Stimulated activated naive B cell treated with anti-CD40 and anti-IgM and Interleukin-4, amounts not matched to agents 10 μg/mL and 1 μg/mL and 100 μg/mL, for 72 hours (primary cell): ENCODE measurements at places on chromosomes 1 and 21.

- DNase-seq = no peak
Measured at GRCh38 chr1:240122639-240123613, 31.2 kb downstream of the FMN2 start.

- DNase-seq = no peak
Measured at GRCh38 chr1:21319447-21320407, 29.5 kb upstream of the ECE1 start.

DNA sequence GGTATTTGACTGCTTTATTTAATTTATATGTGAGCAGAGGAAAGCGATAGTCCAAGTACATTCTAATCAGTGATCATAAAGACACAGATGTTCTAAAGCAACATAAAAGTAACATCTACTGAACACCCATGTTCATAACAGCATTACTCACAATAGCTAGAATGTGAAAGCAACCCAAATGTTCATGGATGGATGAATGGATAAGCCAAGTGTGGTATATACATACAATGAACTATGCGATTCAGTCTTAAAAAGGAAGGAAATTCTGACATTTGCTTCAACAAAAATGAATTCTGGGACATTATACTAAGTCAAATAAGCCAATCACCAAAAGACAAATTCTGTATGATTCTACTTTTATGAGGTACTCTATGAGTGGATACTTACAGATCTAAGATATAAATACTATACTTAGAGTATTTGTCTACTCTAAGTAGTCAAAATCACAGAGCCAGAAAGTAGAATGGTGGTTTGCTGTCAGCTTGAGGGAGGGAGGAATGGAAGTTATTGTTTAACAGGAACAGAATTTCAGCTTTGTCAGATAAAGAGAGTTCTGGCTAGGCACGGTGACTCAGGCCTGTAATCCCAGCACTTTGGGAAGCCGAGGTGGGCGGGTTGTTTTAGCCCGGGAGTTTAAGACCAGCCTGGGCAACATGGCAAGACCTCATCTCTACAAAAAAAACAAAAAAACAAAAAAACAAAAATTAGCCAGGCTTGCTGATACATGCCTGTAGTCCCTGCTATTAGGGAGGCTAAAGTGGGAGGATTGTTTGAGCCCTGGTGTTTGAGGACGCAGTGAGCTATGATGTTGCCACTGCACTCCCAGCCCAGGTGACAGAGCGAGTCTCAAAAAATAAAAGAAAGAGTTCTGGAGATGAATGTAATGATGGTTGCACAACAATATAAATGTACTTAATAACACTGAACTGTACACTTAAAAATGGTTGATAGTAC is 79.7 kb upstream of the ARHGAP29 start:
- DNase-seq = no peak

GRCh38 chr21:43598416-43599120 is 60.7 kb downstream of the HSF2BP start:
- no peak for DNase-seq

DNA sequence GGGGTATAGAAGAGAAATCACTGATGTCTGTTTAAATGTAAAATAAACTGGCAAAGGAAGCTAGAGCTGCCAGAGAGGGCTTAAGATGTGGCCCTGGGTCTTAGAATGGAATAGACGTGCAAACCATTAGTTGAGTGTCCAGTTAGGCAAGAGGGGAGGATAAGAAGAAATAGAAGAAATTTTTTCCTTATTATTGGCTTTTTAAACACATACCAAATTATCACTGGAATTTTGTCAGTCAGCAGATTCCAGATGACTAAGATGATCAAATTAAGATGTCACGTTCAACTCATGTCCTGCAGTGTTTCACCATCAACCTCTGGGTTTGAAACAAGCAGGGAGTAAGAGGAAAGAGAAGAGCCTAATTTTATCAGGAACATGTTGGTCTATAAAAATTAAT is 71.6 kb upstream of the C1orf21 start:
- DNase-seq = no peak

- DNase-seq = no peak
Measured at GRCh38 chr1:115453666-115454065, 115.6 kb upstream of the NGF start.

DNA sequence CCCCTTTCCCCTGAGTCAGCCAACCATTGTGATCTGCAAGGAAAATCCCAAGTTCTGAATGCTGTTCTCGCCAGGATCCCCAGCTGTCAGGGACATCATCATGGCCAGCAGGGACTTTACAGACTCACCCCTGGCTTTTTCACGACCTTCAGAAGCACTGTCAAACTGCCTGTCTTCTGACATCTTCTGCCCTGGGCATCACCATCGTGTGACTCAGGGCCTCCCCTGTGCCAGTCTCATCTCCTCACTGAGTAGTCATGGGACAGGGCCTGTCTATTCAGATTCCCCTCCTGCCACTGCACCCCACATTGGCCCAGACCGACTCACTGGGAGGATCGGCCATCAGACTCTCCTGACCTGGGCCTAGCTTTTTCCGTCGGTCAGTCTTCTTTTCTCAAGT is 72.5 kb upstream of the VAMP3 start:
- no peak for DNase-seq

- DNase-seq = no peak
Measured at GRCh38 chr1:161953256-161953920, 70.3 kb downstream of the OLFML2B start.

DNA sequence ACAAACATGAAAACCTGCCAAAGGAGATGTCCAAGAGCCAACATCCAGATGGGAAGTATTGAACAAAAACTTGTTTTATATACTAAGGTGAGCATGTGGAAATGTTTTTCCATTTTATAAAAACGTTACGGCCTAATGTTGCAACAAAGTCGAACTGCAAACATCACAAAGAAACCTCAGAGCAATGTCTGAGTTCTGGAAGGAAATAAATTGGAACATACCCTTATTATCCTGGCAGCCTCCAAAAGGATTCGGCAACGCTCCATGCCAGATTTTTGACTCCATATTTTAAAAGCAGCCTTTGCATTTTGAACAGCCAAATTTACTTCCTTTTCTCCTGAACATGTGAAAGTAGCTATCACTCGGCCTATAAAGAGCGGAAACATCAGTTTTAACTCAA is 3.3 kb downstream of the ALDH9A1 start:
- DNase-seq = no peak

- no peak for DNase-seq
Measured at GRCh38 chr1:109498161-109498801, 4.4 kb downstream of the CYB561D1 start.

DNA sequence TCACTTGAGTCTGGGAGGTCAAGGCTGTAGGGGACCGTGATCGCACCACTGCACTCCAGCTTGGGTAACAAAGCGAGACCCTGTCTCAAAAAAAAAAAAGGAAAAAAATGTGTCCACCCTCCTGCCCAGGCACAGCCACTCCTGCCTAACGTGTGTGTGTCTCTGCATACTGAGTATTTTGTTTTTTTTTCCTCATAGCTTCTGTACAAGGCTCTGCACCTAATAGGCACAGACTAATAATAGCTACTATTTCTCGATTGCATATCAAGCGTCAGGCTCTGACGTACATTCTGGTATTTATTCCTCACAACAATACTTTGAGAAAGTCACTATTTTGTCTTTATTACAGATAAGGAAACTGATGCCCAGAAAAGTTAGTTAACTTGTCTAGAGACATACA is 5.0 kb downstream of the PTGFRN start:
- no peak for DNase-seq
